Activated naive CD4-positive, alpha-beta T cell treated with Interleukin-2 at 50 U/mL for 16 hours (primary cell): ENCODE measurements at places on chromosomes 16 and 17.

- DNase-seq: peak; percentile 50
Observed at GRCh38 chr17:50129728-50130558, at the start of gene SAMD14. Gene SAMD14 (minus strand): TSS chr17:50130160. CDS start chr17:50124959, 5,201 bp downstream.

DNA sequence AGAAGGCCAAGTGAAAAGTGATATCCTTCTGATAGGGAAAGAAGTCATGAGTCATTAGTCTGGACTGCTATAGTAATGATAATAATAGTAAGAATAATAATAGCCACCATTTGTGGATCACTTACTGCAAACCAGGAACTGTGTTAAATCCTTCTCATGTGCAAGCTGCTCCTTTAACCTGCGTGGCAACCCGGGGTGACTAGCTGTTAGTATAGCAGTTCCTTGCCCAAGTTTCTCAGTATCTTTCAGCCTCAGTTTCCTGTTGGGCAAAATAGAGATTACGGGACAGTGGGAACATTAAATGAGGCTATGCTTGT lies 129.5 kb downstream of the CDH13 start:
- DNase-seq: no peak

DNA sequence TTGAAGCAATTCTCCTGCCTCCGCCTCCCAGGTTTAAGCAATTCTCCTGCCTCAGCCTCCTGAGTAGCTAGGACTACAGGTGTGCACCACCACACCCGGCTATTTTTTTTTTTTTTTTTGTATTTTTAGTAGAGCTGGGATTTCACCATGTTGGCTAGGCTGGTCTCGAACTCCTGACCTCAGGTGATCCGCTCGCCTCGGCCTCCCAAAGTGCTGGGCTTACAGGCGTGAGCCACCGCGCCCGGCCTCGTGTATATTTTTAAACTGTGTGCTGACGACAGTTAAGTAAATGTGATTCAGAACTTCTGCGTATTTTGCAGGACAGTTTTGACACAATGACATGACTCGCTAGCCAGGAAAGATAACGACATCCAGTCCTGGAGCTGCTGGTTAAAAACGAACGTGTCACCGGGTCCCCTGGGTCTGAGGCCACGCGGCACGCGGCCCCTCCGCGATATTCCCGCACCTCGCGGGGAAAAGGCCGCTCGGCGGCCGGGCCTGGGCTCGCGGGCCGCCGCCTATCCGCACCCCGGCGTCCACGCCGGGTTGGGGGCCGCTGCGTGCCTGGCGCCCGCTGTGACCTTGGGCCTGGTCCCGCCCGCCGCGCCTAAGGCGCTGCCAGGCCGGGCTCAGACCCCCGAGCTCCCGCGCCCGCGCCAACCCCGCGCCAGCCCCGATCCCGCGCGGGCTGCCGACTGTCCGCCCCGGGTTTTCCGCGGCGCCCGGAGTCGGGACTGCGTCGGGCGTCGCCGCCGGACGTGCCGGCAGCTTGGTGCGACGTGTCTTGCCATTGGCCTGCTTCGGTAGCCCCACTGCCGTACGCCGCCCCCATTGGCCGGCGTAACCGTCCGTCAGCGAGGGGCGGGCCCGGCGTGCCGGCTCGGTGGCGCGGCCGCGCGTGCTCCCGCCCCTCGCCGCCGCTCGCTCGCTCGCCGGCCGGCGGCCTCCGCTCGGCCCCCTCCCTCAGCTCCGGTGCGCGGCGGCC lies at the start of gene FOXK2:
Gene FOXK2, plus strand, starts transcription at position 907 of the 985 bp plus-strand sequence. CDS start 157 bp downstream, outside the sequence.
- DNase-seq: peak; percentile 94

DNA sequence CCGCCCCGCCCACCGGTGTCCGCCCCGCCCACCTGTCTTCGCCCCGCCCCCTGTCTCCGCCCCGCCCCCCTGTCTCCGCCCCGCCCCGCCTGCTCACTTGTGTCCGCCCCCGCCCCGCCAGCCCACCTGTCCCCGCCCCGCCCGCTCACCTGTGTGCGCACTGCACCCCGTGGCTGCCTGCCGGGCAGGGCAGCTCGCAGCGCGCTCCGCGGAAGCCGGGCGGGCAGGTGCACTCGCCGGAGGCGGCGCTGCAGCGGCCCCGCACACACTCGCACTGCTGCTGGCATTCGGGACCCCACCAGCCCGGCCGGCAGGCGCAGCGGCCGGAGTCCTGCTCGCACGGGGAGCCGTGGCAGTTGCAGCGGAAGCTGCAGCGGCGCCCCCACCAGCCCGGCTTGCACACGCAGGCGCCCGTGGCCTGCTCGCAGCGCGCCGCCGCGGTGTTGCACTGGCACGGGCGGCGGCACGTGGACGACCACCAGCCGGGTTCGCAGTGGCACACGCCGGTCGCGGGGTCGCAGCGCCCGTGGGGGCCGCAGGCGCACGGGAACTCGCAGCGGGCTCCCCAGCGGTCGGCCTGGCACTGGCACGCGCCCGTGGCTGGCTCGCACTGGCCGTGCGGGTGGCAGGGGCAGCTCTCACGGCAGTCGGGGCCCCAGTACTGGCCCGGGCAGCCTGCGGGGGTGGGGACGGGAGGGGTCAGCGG lies 2.1 kb downstream of the SCARF1 start:
- peak; percentile 53 for DNase-seq

GRCh38 chr16:12523002-12523401 lies 280.7 kb downstream of the CPPED1 start:
- DNase-seq: no peak

GRCh38 chr17:36493956-36494355 lies 7.5 kb downstream of the ZNHIT3 start:
- no peak for DNase-seq

- DNase-seq: no peak
Observed at GRCh38 chr17:47013341-47013740, 34.3 kb upstream of the RPRML start.

DNA sequence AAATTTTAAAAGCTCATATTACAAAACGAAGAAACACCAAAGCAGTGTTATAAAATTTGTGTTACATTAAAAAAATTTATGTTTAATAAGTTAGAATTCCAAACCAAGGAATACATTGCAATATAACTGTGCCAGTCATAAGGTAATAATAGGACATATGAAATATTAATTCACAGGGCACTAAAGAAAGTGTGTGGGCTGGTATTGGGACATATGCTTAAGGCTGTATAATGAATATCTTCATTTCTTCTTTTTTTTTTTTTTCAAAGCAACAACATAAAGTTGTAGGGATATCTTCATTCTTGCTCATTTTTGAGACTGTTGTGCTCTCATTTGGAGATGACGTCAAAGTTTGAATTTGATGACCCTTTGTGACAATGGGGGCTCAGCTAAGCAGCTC lies 17.5 kb upstream of the FBXO47 start:
- no peak for DNase-seq

DNA sequence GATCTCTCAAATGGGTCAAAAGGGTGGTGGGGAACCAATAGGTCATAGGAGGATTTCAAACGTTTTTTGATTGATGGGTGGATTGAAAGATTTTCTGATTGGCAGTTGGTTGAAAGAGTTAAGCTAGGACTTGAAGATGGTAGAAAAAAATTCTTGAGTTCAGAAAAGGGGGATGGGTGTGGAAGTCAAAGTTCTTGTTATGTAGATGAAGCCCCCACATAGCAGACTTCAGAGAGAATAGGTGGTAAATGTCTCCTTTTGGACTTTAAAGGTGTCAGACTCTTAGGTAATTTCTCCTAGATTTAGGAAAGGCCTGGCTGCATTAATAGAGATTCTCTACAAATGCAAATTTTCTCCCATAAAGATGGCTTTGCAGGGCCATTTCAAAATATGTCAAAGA lies 163.3 kb downstream of the HS3ST4 start:
- no peak for DNase-seq

GRCh38 chr16:85056211-85056748 lies 28.7 kb downstream of the KIAA0513 start:
- no peak for DNase-seq

- DNase-seq: no peak
Observed at GRCh38 chr16:87684106-87684677, 81.6 kb downstream of the KLHDC4 start.
